HFFc6 (cell line): ENCODE measurements at places on chromosomes 5 and 9.

- no peak for DNase-seq
Measured at GRCh38 chr9:101702257-101702656, 36.2 kb downstream of the GRIN3A start.

GRCh38 chr9:134317790-134318414 is 8.4 kb upstream of the RXRA start:
- DNase-seq, result no peak

- no peak for DNase-seq
Measured at GRCh38 chr5:178425621-178426068, 164.5 kb downstream of the COL23A1 start.

GRCh38 chr9:124708633-124709291 is 62.3 kb downstream of the NR6A1 start:
- peak; percentile 94 for DNase-seq

GRCh38 chr5:136130581-136130980 is 2.1 kb upstream of the SMAD5 start:
- no peak for DNase-seq

GRCh38 chr5:143880178-143880577 is 68.2 kb downstream of the HMHB1 start:
- DNase-seq, result no peak

DNA sequence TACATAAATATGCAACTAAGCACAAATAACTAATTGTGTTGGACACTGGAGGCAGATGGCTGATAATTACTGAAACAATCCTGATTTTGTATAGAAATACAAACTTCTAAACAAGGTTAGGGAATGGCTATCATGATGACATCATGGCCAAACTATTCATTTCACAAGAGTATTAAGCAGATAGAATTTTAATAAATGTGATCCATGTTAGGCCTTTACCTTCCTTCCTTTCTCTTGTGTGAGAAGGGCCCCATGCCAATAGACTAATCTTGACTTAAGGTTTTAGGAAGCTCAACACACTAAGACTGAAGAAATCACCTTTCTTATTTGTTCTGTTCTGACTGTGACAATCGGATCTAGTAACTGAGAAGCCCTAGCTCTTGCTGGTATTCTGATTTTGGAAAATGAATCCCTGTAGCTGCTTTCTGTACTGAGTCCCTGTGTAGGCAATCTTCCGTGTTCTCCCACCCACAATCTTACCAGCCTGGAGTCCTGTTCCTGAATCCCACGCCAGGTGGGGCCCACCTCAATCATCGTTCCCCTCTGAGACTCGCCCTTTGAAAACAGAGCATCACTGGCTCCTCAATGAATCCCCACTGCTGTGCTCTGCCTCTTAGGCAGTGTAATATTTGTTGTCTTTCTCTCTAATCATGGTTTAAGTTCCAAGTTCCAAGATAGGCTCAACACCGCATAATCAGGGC is 168.7 kb upstream of the GNA14 start:
- no peak for DNase-seq

DNA sequence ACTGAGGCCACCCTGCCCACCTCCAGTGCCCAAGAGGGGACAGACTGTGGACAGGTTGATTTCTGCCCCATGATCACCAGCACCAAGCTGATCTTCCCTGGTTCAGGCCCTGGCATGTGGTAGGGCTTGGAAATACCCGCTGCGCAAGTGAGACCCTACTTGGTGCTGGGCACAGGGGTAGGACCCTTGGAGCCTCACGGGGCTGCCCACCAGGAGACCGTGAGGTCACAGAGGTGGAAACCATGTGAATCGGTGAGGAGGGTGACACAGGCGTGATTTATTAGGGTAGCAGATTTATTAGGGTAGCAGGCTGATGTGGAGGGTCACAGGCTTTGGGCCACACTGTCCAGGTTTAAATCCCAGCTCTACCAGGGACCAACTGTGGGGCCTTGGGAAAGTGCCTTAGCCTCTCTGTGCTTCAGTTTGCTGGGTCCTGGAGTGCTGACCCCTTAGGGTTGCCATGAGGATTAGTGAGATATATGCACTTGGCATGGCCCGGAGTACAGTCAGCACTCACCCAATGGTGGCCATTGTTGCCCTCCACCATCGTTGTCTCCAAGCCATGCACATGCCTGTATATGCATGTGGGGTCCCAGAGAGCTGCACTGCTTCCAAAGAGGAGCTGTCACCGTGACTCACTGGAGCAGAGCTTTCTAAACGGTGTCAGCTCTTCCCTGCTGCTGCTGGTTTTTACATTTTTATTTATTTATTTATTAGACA is 20.9 kb upstream of the DUSP1 start:
- no peak for DNase-seq

GRCh38 chr5:126888175-126888574 is 111.2 kb downstream of the LMNB1 start:
- no peak for DNase-seq

- DNase-seq, result no peak
Measured at GRCh38 chr5:144585681-144586080, 415.0 kb downstream of the KCTD16 start.

- no peak for DNase-seq
Measured at GRCh38 chr5:103151156-103151555, 31.1 kb downstream of the PPIP5K2 start.

- no peak for DNase-seq
Measured at GRCh38 chr5:37568893-37569292, 189.8 kb downstream of the WDR70 start.

DNA sequence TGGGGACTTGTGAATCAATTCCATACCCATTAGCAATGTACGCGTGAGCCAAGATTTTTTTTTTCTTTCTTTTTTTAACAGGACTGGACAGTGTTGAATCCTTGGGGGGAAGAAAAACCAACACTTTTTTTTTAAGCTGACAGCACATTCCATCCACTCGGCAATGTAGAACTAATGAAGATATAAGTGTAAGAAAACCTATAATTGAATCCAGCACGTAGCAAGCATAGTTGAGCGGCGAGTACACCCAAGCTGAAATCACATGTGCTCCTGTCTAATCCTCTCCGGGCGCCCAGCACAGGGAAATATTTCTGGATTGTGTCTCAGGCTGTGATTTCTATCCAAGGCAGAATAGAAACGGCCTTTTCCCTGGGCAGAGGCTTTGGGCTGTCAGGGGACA is 118.2 kb downstream of the BOD1 start:
- peak; percentile 25 for DNase-seq

- DNase-seq, result no peak
Measured at GRCh38 chr5:92633176-92633575, 947.8 kb downstream of the NR2F1-AS1 start.

GRCh38 chr9:87013490-87013889 is 66.2 kb upstream of the GAS1 start:
- DNase-seq, result no peak

DNA sequence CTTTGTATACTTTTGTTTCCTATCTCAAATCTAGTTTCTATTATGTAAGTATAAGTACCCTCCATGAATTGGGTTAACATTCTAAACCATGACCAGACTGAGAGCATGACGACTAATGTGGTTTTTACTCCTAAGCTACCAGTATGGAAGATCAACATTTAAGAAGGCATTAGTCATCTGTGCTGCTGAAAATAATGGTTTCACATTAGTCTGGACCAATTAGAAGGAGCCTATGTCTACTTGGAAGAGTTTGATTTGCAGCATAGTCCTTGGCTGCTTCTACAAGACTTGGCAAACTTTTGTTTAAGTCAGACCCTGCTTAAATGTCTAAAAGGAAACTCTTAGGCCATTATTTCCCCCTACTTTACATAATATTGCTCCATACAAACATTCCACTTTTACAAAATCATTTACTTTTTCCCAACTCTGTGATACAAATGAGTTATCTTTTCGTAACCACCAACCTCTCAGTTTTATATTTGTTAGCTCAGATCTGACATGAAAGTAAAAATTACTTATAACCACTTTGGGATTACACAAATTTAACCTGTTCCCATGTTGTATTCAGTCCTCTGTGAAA is 186.7 kb downstream of the COMMD10 start:
- peak; percentile 43 for DNase-seq

DNA sequence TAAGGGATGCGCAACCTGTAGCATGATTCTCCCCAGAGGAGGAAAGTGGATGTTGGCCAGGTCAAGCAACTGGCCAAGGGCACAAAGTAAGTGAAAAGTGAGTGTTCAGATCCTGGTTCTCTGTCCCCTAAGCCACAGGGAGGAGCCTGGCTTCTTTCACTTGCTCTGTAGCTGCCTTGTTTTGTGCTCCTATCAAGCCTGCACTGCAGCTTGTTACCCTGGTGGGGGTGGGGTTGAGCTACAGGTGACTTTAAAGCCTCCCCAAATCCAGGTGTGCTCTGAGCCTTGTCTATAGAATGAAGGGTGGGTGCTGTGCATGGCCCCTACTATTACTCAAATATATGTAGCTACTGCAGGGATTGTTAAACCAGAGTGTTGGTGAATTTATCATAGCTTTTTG is 32.9 kb downstream of the RALGPS1 start:
- no peak for DNase-seq

- DNase-seq, result no peak
Measured at GRCh38 chr9:20084125-20084524, 295.3 kb upstream of the SLC24A2 start.

DNA sequence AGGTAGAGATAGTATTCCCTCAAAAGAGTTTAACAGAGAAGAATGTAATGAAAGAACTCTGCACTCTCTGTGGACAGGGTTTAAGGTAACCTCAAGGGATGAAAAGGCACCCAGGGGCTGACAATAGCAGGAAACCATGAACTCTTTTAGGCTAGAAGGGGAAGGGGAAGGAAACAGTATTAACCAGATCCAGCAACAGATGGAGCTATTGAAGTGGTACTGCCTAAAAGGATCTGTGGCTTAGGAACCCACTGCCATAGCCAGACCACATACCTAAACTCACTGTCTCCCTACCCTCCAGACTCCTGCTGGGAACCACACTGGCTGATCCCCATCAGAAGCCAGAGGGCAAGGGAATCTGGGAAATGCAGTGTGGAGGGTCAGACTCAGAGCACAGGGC is 35.5 kb downstream of the PLGRKT start:
- no peak for DNase-seq
